Activated T-cell treated with anti-CD3 and anti-CD28 coated beads, Interleukin-2, amount 50 U/mL, for 48 hours (primary cell): ENCODE measurements at places on chromosomes 2 and 18.

- no peak for DNase-seq
These were observed 249.0 kb upstream of the OSR1 start for GRCh38 chr2:19607400-19607799.

DNA sequence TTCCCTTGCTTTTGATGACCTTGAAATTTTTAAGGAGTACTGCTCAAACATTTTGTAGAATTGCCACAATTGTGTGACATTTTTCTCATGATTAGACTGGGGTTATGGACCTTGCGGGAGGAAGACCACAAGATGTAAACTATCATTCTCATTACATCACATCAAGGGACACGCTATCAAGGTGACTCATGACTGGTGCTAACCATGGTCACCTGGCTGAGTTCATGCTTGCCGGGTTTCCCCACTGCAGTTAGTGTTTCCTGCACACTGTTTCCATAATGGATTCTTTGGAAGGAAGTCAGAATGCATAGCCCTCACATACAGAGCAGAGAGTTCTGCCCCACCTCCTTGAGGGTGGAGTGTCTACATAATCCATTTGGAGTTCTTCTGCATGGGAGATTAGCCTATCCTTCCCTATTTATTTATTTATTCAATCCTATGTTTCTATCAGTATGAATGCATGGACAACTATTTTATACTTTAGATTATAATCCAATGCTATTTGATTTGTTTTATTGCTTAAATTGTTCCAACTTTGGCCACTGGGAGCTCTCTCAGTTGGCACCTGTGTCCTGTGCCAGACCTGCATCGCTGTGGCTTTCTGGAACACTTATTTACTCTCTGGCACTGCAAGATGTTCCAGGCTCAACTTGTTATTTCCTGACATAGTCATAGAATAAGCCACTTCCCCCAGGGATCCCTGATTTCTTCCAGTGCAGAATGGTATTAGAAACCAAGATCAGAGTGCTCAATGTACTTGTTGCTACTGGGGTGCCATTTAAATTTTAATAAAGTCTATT, 6.0 kb downstream of the MC2R start:
- no peak for DNase-seq

DNA sequence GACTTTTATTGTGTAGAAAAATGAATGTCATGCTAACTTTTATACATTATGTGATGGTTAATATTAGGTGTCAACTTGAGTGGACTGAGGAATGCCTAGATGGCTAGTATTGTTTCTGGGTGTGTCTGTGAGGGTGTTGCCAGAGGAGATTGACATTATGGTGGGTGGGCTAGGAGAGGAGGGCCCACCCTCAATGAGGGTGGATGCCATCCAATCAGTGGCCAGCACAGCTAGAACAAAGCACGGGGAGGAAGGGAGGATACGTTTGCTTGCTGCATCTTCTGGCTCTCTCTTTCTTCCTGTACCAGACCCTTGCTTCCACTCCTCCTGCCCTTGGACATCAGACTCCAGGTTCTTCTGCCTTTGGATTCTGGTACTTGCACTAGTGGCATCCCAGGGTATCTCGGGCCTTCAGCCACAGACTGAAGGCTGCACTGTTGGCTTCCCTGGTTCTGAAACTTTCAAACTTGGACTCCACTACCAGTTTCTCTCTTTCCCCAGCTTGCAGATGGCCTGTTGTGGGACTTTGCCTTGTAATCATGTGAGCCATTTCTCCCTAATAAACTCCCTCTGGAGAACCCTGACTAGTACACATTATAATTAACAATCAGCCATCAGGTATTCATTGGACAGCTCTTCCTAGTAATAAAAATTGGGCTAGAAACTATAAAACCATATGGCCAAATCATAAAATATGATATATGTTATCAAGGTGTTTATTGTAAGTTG, 31.7 kb upstream of the ZCCHC2 start:
- no peak for DNase-seq

DNA sequence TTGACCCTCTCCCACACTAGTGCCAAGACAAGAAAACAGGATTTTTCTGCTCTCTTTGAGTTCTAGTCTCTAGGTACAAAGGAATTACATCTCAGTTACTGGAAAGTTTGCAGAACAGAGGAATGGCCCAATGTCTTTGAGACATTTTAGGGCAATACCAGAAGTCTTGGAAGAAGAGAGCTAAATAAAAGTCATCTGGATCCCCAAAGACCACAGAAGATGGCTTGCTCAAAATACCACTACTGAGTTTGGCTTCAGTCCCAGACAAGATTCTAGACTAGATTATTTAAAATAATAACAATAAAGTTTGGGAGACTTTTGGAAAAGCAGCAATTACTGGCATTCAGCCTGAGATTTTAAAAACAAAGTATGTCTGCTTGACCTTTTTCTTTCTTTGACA, 61.9 kb upstream of the HK2 start:
- no peak for DNase-seq

GRCh38 chr2:223822818-223823217, 14.6 kb downstream of the AP1S3 start:
- DNase-seq, result no peak
